Suppressor macrophage treated with lipopolysaccharide for 1 hour (primary cell): ENCODE measurements at places on chromosomes 6 and 20.
A peak's percentile ranks its signal among the peaks of the same experiment; 100 is the strongest.

- DNase-seq: no peak
Observed at GRCh38 chr6:15677822-15678221, 15.0 kb upstream of the DTNBP1 start.

- DNase-seq: no peak
Observed at GRCh38 chr6:52575502-52575892, 1.4 kb downstream of the TRAM2 start.

GRCh38 chr6:52489881-52490280 lies 69.7 kb downstream of the EFHC1 start:
- no peak for DNase-seq

DNA sequence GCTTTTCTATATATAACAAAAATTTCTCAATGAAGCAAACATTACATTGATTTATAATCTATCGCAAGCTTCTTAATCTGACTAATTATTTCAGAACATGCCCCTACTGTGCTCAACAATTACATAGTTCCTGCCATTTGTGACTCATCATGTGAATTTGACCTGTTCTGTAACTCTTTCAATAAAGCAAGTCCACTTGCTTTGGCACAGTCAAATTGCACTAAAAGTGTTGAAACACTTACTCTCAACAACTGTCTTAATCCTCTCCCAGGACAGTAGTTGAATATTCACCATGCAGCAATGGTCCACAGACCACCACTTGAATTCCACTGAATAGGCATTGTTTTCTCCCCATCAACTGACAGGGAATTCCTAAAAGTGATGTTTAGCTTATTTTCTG lies 67.7 kb upstream of the SPTLC3 start:
- DNase-seq: no peak

DNA sequence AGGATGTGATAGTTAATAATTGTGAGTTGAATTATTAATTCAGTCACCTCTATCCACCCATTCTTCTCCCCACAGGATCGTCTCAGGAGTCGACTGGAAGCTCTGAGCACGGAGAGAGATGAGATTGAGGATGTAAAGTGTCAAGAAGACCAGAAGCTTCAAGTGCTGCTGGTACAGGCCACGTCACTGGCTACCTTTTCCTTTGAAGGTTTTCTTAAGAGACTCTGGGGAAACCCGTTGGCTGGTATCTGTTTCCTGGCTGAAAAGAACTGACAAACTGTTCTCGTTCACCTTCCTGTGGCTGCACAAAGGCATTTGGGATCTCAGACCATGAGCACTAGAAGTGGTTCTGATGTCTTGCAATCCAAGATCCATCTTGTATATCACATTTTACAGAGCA lies 3.8 kb downstream of the TRIM15 start:
- no peak for DNase-seq

GRCh38 chr6:44806656-44807055 lies 419.1 kb downstream of the CDC5L start:
- DNase-seq: no peak

- DNase-seq: no peak
Observed at GRCh38 chr20:38806855-38807655, 1.6 kb downstream of the PPP1R16B start.

DNA sequence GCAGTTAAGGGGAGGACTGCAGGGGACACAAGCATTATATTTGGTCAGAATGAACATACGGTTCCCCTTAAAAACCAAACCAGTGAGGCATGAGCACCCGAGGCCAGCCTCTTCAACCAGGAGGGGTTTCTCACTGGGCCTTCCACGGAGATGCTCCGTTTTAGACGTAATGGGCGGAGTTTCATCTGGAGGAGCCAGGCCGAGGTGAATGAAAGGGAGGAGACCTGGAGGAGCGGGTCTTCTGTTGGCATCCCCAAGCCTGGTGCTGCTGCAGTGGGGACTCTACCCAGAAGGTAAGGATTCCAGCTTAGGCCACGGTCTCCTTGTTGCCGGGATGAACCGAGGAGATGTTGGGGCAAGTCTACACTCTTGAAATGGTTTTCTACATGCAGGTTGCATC lies 47.4 kb downstream of the ADNP start:
- no peak for DNase-seq

DNA sequence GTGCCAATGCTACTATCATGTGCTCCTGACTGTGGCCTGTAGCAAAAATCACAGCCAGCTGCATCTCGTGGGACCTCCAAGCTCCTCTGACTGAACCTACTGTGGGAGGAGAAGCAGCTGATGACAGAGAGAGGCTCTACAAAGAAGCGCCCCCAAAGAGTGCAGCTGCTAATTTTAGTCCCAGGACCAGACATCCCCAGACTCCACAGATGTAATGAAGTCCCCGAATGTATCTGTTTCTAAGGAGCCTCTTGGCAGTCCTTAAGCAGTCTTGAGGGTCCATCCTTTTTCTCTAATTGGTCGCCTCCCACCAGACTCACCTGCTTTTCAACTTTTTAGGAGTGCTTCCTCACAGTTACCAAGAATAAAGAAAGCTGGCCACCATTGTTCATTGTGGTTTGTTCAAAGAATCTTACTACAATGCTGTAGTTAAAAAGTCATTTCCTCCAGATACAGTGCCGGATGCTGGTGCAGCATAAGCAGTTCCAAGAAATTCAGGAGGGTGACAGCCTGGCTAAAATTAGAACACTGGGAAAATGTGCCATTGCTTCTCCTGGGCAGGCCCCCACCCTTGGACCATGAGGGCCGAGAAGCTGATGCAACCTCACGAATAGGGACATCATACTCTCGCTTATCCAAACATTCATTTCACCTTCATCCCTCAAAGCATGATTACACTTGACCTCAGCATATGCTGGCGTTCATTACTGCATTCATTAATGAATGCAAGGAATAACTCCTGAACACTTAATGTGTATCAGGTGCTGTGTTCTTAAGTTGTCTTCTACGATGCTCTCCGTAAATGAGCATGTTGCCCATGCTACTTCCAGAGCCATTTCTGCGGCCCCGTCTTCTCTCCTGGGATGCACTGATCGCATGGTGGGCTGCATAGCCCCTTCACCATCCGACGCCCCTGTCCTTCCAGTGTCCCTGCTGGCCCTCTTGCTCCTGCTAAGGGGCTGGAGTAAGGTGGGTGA lies 66.4 kb downstream of the LY86 start:
- DNase-seq: no peak

DNA sequence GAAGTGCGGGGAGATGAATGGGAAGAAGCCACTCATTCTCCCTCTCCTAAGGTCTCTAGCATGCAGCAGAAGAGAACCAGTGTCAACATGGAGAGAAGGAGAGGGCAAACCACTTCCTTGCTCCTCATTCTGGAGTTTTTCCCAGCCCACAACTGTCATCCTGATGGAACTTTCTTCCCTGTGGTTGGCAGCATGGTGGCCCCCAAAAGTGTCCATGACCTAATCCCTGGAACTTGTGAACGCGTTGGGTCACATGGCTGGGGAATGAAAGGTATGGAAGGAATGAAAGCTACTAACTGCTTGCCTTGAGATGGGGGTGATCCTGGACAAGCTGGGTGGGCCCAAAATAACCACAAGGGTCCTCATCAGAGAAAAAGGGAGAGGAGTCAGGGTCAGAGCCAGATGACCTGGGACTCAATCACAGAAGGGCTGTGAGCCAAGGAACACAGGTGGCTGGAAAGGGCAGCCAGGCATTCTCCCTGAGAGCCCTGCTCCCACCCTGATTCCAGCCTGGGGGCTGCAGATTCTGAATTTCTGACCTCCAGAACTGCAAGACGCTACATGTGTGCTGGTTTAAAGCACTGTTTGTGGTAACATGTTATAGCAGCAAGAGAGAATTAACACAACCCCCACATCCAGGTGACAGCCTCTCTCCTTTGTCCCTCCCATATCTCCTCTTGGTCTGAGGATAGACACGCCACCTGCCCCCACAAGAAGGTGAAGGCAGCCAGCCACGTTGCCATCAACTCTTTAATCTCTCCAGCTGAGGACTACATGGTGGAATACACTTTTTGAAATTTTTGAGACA lies 63.2 kb downstream of the PYGB start:
- DNase-seq: no peak

DNA sequence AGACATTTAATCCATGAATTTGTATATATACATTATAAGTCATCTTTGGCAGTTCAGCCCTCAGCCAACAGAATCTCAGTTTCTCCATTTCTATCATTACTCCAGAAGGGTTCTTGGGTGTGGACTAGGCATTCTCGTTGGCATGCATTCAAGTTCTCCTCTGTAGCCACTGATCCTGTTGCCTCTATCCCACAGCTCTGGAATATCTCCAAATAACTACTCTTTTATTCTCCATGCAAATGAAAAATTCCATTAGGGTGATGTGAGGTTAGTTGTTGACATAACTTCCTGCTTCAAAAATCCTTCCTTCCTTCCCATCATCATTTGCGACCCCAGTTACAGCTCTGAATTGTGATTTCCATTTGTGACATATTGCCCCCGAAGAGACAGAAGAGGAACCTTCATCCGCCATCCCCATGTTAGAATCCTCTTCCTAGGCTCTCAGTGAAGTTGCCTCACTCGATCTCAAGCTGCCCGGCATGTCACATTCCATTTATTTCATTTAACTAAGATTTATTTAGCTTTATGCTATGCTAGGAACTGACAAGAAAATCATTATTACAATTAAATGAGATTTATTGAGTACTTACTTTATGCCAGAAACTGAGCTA lies 93.7 kb upstream of the EDN1 start:
- DNase-seq: no peak

DNA sequence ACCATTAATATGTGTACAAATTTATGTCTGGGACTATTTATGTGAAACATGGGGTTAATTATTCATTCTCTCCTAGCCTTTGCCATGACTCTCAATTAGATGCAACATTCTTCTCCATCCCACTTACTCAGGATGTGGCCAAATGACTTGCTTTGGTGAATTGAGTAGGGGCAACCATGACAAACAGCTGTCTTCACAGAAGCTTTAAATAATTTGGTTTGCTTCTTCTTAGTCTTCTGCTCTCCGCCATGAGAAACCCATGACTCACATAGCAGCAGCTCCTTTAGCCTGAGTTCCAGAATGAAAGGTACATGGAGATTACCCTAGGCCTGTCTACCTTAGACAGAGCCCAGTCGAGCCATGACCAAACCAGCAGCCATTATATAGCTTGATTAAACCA lies 74.7 kb downstream of the FRK start:
- DNase-seq: no peak

- peak; percentile 79 for DNase-seq
Observed at GRCh38 chr6:137700751-137701477, 166.1 kb upstream of the TNFAIP3 start.

DNA sequence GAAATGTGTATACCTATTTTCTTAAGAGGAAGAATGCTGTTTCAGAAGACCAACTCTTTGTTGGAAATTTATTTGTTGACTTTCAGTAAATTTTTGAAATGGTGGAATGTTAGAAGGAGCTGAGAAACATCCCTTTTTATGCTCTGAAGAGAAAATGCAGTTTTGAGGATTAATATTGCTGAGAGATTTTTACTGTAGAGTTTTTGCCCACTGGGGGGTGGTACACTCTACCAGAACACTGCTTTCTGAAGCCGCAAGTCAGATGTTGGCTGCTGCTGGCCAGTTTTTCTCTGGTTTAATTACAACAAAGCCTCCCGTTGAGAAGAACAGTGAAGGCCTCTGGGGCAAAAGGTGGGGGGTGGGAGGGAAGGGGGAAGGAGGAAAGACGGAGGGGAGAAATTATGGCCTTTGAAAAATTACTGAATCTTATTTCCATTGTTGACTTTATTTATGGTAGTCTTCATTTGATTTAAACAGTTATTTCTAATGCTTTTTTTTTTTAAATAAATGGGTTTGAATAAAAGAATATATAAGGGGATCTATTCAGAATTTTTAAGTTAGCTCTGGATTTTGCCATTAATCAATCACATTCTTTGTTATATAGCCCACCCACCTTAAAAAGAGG lies 3.0 kb downstream of the FLRT3 start:
- DNase-seq: no peak

GRCh38 chr6:169342710-169343109 lies 89.1 kb upstream of the THBS2 start:
- DNase-seq: no peak

DNA sequence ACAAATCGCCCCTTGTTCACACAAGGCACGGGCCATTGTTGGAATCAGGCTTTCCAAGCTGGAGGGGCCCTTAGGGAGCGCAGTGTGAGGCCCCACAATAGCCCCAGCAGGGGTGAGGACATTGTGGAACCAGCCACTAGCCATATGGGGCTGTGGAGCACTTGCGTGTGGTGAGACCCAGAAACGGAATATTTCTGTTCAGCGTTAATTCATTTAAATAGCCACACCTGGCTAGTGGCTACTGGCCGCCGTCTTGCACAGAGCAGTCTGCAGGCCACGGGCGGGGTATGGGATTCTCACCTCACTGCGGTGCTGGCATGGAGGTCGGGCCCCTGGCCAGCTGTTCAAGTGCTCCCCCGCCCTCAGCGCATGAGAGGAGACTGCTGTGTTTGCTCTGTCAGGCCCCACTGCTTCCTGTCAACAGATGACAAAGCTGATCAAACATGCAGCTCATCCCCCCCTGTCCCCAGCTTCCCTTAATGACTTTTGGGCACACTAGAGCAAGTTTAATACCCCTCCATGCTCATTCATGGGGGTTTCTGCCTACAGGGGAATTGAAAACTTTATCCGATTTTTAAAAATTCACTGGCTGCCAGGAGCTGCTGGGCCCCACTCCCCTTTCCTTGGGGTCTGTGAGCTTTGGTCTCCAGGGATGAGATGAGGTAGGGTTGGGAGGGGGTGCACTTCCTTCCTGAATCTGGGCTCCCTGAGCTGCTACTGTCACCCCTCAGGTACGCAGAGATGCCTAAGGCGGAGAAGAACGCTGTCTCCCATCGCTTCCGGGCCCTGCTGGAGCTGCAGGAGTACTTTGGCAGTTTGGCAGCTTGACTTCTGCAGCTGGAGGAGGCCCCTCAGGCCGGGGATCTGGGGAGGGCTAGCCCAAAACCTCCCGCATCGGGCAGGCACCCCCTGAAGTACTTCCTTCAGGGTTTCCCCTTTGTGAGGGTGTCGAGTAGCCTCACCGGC lies 13.6 kb downstream of the ITPA start:
- no peak for DNase-seq

DNA sequence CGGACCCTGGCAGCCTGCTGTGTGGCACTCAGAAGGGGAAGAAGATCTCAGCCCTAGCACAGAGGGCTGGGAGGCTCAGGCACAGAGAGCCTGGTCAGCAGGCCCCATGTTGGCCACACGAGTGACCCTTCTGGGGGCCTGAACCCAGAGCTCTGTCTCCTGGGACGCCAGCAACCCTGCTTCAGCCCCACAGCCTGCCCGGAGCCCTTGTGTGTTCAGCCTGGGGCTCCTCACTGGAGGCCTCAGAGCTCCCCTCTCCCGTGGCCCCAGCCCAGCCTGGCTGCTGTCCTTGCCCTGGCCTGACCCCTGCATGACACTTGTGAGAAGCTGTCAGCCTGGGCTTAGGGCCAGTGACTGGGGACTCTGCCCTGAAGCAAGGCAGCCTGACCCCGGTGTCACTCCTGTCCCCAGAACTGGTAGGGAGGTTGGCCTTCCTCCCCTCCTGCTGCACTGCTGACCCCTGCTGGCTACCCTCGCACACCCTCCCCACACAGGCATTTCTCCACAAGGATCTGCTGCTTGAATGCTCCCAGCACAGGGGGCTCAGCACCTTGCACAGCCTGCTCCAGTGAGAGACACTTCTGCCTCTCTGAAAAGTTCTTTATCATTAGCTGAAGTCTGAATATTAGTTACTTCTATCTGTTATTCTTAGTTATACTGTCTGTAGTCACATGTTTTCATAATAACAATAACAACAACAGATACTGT lies 15.4 kb upstream of the IP6K3 start:
- DNase-seq: peak; percentile 57

- no peak for DNase-seq
Observed at GRCh38 chr20:40678286-40678875, 10.7 kb downstream of the MAFB start.

- peak; percentile 85 for DNase-seq
Observed at GRCh38 chr6:33082702-33083101, 6.9 kb downstream of the HLA-DPB1 start.

GRCh38 chr6:27025351-27025750 lies 222.2 kb upstream of the PRSS16 start:
- DNase-seq: no peak
